Stimulated activated CD8-positive, alpha-beta memory T cell treated with anti-CD3 and anti-CD28 coated beads, Interleukin-2, amount 100 ng/mL, for 48 hours (primary cell): ENCODE measurements at places on chromosomes 6 and 20.

- no peak for DNase-seq
These were observed 571.8 kb downstream of the QKI start for GRCh38 chr6:163986313-163986712.

DNA sequence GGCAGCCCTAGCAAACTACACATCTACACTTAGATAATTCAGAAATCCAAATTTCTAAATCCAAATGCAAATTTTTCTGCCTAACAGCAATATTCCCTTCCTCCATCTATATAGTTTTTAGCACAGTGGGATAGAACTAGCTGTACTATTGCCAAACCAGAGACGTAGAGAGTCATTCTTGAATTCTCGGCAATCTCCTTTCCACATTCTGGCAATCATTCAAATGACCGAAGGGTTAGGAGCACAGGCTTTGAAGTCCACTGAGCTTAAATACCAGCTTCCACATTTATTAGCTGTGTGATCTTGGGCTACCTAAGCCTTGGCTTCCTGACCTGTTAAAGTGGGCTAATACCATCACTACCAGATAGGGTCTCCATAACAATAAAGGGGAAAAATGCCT, 3.1 kb upstream of the RPS12 start:
- DNase-seq, result no peak

- DNase-seq, result no peak
These were observed 828 bp downstream of the ASCC3 start for GRCh38 chr6:100880149-100880852.

GRCh38 chr6:110617057-110617456, 140.6 kb upstream of the SLC22A16 start:
- no peak for DNase-seq

DNA sequence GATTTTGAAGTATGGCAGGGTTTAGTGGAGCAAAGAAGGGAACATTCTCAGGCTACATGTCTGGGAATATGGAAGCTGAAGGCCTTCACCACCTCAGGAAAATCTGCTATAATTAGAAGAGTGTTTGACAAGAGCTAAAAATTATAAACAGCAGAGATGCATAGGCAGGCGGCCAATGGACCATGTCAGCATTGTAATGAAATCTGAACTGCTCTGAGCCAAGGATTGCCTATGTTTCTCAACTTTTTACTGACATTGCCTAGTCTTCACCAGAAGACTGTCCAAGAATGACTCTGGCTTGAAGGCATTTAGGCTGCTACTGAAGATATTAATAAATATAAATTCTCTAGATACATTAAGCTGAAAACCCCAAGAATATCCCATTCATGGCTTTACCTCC, 84.1 kb downstream of the C6orf52 start:
- DNase-seq, result no peak

DNA sequence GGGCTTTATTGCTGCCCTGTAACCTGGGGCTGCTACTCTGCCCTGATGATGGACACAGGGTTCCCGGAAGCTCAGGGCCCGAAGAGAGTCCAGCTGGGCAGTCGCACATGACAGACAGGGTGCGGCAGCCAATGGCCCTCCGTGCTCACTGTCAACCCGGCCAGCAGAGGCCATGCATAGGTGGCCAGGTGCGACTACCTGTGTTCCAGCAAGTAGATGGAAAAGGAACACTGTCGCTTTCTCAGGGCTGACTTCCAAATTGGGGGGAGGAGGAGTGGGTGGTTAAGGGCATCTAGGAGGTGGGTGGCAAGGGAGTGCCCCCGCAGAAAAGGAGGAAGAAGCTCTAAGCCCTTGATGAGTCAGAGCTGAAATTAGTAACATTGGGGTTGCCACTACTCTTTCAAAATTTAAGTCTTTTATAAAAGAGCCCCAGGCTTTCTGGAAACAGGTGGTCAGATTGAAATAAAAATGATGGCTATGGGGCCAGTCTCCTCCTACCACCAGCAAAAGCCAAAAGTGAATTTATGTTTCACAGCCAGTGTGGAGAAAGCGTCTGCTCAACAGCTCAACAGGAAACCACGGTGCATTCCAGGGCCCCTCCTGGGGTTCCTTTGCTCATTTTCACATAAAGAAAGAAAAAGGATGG, 2.3 kb upstream of the RAMACL start:
- no peak for DNase-seq

GRCh38 chr20:39853636-39854035, 835.4 kb downstream of the MAFB start:
- no peak for DNase-seq

DNA sequence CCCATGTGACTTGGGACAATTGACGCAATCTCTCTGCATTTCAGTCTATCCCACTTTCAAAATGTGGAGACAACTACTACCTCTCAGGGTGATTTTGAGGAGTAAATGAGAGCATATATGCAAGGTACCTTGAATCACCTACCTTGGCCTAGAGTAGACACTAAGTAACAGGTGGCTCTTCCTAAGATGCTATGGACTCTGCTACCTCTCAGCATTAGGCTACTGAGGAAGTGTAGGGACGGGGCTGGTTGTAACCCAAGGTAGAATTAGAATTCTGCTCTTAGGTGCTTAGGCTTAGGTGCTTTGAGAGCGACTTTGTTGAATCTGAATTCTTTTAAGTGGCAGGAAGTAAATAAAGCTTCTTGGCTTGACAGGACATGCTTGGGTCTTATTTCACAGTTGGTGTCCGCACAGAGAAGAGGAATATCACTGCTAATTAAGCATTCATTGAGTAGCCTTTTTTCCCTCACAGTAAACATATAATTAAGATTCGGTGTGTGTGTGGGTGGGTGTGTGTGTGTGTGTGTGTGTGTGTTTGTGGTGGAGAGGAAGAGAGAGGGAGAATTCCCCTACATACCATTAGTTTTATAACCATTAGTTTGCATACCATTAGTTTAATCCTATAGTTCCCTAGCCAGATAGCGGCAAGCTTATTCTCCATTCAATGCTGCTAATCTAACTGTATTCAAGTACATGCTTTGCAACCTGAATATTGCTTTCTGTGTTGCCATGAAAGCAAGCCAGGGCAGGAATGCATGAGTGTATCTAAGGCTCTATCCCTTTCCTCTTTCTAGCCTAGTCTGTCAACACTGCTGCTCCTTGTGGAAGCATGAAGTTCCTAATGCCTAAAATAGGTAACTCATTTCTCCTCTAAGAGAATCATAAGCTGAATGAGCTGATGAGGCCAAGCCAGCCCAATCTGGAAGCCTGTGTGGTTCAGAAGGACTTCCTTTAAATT, 112.5 kb downstream of the IPCEF1 start:
- DNase-seq, result no peak

DNA sequence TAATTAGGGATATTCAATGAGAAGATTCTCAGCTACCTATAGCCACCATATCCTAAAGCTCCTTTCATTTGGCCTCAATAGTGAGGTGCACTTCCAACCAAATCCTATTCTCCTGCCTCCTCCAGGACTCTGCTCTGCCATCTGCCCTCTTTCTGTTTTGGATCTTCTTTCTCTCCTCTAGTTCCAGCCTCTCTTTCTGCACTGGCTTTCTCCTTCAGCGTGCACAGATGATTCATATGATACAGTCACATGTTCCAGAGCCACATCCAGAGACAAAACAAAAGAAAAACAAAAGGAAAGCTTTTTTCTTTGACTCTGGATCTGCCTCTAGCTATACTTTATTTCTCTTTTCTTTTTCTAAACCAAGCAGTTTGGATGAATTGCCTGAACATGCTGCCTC, 531.9 kb upstream of the MAN1A1 start:
- DNase-seq, result no peak
